ENCODE measurements at places on chromosomes 7 and 10. TPM values are rescaled to one million over a fixed set of nuclear protein-coding genes. Genes with fewer than 3 reads are reported as not detected.

DNA sequence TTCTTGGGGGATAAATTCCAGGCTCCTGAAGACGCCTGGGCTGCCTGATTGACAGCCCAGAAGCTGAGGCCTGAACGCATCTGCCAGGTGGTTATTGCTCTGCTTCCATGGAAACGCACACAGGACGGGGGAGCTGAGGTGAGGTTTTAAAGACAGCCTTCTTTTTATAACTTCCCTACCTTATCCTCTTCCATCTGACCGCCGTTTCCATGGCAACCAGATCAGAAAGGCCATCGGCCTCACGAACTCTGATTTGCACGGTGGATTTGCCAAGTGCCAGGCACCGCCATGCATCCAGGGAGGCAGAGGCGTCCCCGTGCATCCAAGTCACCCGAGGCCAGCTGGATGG lies 260.9 kb downstream of the ADARB2 start:
- no peaks in the 10 kb centered on the region for H3K4me1 ChIP-seq
- H3K36me3 ChIP-seq = no peaks in the 10 kb centered on the region
- H3K4me3 ChIP-seq = no peak overlapping the region
- DNase-seq = no peak
- H3K27me3 ChIP-seq = no peaks in the 10 kb centered on the region
- no peak overlapping the region for H3K27ac ChIP-seq

BHLHA15 gene
- total RNA-seq = not detected

SHTN1 gene
- 0.62 TPM for total RNA-seq

- no peaks in the 10 kb centered on the region for H3K4me1 ChIP-seq
- H3K4me3 ChIP-seq = no peak overlapping the region
- no peaks in the 10 kb centered on the region for H3K27me3 ChIP-seq
- H3K27ac ChIP-seq = no peak overlapping the region
Measured at GRCh38 chr7:129684777-129685176, 73.3 kb downstream of the NRF1 start.

USP54 gene
- 5.5 TPM for total RNA-seq

GRCh38 chr10:14740684-14741247 lies 33.9 kb downstream of the FAM107B start:
- H3K36me3 ChIP-seq = no peaks in the 10 kb centered on the region
- DNase-seq = no peak
- peak overlapping the region; percentile 33 for H3K27ac ChIP-seq
- H3K4me3 ChIP-seq = no peak overlapping the region

- H3K36me3 ChIP-seq = peaks cover 3% of the 10 kb centered on the region
- no peak overlapping the region for H3K4me3 ChIP-seq
- H3K4me1 ChIP-seq = no peaks in the 10 kb centered on the region
- H3K27ac ChIP-seq = no peak overlapping the region
Measured at GRCh38 chr10:103111031-103111917, 81.8 kb downstream of the NT5C2 start.

Measured in T-cell (primary cell).